Esophagus squamous epithelium (tissue), 5 donors: ENCODE measurements at places on chromosomes 12 and 14.

- no peak for DNase-seq
These were observed 57.6 kb upstream of the CRACR2A start for GRCh38 chr12:3810540-3810939.

DNA sequence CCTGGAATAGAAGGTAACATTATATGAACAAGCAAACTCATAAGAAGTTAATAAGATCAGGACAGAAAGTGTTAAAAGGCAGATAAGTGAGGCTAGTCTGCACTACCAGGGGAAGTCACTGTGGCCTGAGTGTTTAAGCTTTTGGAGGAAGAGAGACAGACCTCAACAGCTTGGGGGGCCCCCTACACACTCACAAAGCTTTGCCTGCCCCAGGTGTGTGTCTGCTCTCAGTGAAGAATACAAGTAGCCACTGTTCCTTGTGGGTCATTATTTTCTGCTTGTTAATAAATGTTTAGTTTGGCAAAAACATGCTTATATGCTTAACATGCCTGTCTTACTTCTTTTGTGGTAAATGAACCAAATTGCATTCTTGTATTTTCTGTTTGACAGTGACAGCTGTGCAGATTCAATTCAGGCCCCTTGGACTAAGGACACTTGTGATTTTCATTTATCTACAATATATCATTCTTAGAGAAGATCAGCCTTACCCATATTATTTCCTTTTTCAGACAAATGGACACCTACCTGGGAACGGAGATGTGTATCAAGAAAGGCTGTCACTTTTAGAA, 50.7 kb upstream of the C12orf71 start:
- DNase-seq = no peak

DNA sequence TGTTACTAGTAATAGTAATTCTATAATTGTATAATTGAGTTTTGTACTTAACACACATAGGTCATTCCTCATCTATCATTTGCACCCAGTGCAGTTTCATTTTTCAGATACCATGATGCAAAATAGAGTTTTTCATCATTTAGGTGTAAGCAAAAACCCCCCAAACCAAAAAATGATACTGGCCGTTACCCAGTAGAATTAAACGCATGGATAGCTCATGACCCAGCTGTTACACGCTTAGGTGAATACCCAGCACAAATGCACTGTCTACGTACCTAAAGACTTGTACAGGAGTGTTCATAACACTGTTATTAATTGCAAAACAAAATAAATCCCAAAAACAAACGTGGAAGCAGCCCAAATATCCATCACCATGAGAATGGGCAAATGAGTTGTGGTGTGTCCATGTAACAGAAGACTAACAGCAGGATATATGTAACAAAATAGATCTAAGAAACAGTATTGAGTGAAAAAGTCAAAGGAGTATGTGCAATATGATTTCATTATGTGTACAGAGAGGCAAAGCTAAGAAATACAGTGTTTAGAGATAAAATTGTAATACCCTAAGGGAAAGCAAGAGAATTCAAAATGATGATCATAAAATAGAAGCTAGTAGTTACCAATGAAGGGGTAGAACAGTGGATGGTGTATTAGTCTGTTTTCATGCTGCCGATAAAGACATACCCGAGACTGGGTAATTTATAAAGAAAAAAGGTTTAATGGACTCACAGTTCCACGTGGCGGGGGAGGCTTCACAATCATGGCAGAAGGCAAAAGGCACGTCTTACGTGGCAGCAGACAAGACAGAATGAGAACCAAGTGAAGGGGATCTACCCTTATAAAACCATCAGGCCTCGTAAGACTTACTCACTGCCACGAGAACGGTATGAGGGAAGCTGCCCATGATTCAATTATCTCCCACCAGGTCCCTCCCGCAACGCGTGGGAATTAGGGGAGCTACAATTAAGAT, 49.8 kb downstream of the EID3 start:
- no peak for DNase-seq

- no peak for DNase-seq
These were observed 36.0 kb downstream of the MAP3K9 start for GRCh38 chr14:70773182-70773862.

DNA sequence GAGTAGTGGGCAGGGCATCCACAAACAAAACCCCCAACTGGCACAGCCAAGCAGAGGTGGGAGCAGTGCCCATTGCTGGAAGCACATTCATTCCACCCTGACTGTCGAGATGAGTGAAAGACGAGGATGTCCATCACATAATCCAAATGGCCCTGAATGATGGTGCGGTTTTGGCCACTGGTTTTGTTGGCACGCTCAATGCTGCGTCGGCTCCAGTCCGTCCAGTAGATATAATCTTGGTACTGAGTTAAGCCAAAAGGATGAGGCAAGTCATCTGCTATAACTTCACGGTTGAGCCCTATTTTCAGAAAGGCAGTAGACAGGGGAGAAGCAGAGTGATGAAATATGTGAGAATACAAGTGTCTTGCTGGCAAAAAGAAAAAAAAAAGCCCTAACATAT, 88.1 kb downstream of the BCL2L14 start:
- no peak for DNase-seq

DNA sequence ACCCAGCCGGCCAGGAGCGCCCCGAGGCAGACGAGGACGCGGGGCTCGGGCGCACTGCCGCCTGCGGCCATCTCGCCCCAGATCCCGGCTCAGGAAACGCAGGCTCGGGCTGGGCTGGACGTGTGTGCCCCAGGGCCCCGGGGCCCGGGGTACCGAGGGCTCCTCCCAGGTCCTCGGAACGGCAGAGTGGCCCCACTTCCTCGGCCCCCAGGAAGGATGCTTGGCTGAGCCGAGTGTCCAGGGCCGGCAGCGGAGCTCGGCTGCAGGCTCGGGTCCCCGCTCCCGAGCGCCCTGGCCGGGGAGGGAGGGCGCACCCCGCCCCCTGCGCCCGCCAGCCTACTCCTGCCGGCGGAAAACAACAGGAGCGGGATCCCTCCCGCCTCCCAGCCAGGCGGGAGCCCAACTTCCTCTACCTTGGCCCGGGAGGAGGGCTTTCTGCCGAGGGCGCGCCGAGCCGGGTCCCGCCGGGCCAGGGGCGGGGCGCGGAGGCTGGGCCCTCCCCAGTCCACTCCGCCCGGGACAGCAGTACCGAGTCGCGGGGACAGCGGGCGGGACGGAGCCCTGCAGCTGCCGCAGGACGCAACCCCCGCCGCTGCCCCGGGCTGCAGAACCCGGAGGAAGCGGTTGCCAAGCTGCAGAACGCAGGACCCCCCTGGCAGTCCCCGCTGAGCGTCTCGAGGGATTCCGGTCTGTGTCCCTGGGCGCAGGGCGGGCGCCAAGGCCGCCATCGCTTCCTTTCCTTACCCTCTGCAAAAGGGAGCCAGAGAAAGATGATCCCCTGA, at the start of gene VSIG10:
VSIG10 (minus strand) TSS at position 411 of the 782 bp plus-strand sequence; CDS start at position 71, 340 bp downstream.
- no peak for DNase-seq

- no peak for DNase-seq
These were observed 53.9 kb upstream of the FICD start for GRCh38 chr12:108461058-108461660.

DNA sequence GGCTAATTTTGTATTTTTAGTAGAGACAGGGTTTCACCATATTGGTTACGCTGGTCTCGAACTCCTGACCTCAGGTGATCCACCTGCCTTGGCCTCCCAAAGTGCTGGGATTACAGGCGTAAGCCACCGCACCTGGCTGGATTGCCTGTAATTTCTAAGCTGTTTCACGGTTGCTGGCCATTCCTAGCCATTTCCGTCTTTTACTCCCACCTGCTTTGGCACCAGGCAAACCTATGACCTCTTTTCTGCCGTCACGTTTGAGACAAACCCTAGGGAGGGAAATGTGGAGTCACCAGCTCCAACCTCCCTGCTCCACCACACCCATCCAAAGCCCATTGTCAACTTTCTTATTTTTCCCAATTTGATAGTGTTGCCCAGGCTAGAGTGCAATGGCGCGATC, 1.2 kb downstream of the GPR132 start:
- DNase-seq = no peak

DNA sequence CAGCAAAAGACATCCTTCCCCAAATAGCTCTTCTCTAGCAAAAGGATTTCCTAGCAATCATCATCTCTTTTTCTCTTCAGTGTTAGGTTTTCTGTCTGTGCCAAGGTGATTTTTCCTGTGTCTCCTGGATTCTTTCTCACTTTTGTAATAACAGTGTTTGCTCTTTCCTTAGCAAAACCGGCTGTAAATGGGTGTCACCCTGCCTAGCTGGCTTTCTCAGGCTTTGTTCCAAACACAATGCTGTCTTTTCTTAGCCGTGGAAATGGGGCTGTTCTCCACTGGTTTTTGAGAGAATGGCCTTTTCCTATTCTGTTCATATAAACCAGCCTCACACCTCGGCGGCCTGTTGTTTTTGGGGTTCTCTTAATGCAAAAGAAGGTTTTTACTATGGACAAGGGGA, 21.9 kb downstream of the JDP2 start:
- DNase-seq = no peak

- DNase-seq = no peak
These were observed 4.9 kb upstream of the CMA1 start for GRCh38 chr14:24513009-24513408.

DNA sequence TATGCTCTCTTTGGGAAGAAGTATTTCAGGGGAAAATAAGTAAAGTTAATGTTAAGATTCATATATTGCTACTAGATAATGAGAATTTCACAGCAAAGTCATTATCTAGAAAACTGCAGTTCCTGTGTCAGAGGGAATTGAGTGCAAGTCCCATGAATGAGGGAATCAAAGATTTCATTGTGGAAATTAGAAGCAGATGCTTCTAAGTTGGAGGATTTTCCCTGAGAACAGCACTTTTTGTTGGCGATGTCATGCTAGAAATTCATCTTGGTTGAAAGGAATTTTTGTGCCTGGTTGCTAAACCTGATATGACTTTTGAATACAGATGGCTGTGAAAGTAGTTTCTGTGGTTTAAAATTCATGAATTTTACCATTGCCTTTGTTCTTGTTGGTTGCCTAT, 25.6 kb downstream of the FRMD6 start:
- no peak for DNase-seq
